Stimulated activated CD4-positive, alpha-beta T cell treated with anti-CD3 and anti-CD28 coated beads, Interleukin-15, amount 100 ng/mL, for 24 hours (primary cell): ENCODE measurements at places on chromosomes 13 and 19.

DNA sequence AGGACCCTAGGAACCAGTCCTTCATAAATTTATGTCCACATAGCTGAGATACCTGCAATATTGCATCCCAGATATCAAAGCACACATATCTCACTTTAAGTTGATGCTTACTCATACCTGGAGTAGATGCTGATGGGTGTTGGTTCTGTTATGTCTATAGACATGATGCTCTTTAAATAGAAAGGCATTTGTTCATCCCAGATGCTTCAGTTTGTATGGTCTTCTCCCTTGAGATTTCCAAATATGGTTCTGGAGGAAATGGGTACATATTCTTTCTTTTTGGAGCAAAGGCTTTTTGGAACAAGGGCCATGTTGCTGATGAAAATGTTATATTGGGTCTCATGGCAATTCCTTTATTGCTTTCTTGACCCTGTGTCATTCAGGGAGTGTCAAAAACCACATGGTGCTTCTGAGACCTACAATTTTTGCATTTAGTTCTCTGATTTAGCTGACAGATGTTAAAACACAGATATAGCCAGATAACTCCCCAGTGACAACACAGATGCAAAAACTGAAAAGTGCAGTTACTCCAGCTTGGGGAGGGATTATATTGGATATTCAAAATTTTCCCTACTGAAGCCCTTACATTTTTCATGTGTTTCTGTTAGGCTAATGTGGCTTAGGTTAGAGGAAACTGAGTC, 211.4 kb downstream of the KCNRG start:
- DNase-seq: no peak

- peak; percentile 84 for DNase-seq
Observed at GRCh38 chr19:12796146-12797071, 5.1 kb downstream of the JUNB start.

DNA sequence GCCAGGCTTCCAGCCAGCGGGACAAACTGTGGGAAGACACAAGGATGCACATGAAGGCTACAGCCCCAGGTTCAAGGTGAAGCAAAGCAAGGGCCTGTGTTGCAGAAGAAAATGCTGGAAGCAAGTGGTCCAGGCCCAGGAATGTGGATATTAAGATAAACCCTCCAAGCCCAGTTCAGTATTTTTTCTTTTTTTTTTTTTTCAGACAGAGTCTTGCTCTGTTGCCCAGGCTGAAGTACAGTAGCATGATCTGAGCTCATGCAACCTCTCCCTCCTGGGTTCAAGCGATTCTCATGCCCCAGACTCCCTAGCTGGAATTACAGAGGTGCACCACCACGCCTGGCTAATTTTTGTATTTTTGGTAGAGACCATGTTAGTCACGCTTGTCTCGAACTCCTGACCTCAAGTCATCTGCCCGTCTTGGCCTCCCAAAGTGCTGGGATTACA, 4.4 kb downstream of the PRDX2 start:
- DNase-seq: no peak

DNA sequence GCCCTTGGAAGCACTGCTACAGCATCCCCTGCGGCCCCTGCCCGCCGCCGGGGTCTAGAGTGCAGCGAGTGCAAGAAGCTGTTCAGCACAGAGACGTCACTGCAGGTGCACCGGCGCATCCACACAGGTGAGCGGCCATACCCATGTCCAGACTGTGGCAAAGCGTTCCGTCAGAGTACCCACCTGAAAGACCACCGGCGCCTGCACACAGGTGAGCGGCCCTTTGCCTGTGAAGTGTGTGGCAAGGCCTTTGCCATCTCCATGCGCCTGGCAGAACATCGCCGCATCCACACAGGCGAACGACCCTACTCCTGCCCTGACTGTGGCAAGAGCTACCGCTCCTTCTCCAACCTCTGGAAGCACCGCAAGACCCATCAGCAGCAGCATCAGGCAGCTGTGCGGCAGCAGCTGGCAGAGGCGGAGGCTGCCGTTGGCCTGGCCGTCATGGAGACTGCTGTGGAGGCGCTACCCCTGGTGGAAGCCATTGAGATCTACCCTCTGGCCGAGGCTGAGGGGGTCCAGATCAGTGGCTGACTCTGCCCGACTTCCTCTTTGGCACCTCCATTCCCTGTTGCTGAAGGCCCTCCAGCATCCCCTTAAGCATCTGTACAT, 4.9 kb downstream of the ZNF574 start:
- DNase-seq: no peak

GRCh38 chr13:77409412-77409811, 82.5 kb upstream of the MYCBP2 start:
- no peak for DNase-seq

DNA sequence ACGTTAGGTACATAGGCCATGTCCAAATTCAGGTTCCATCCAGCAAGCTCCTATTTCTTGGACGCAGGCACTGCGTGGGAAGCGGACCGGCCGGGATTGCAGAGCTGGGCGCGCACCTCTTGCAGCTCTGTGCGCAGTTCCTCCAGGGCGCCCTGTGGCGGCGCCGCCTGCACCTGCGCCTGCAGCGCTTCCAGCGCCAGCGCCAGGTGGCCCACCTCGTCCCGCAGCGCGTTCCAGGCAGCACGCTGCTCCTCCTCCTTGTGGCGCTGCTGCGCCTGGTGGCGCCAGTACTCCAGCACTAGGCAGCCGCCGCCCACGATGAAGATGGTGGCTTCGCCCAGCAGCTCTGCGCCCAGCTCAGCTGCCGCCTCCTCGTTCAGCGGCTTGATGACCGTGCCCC, 31.1 kb downstream of the OPA3 start:
- no peak for DNase-seq

- DNase-seq: no peak
Observed at GRCh38 chr13:26280295-26280694, 26.4 kb downstream of the CDK8 start.

DNA sequence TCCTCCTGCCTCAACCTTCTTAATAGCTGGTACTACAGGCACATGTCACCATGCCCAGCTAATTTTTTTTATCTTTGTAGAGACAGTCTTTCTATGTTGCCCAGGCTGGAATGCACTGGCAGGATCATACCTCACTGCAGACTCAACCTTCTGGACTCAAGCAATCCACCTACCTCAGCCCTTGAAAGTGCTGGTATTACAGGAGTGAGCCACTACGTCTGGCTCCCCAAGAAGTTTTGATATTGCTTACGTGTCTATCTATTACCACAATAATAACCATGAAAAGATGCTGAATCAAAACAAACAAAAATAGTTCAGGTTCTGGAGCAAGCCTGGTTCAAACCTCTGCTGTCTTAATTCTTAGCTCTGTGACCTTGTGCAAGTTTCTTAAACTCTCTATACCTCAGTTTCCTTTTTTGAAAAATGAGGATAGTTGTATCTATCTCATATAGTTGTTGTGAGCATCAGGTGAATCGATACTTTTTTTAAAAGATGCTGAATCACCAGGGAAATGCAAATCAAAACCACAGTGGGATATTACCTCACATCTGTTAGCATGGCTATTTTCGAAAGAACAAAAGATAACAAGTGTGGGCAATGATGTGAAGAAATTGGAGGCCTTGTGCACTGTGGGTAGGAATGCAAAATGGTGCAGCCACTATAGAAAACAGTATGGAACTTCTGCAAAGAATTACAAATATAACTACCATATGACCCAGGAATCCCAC, 19.0 kb upstream of the LEUTX start:
- DNase-seq: no peak

- DNase-seq: no peak
Observed at GRCh38 chr13:67916650-67917049, 686.5 kb upstream of the PCDH9 start.

DNA sequence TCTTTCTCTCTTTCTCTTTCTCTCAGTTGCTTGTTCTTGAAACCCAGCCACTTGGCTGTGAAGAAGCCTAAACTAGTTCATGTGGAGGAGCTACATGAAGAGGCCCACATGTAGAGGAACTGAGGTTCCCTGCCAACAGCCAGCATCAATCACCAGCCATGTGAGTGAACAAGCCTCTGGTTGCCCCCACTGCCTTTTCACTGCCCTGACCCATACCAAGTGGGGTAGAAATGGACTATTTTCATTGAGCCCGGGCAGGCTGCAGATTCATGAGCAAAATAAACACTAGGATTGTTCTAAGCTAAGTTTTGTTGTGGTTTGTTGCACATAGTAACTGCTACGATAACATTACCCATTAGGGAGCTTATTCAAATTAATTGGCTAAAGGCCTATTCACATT, 78.7 kb upstream of the FAM216B start:
- DNase-seq: no peak

DNA sequence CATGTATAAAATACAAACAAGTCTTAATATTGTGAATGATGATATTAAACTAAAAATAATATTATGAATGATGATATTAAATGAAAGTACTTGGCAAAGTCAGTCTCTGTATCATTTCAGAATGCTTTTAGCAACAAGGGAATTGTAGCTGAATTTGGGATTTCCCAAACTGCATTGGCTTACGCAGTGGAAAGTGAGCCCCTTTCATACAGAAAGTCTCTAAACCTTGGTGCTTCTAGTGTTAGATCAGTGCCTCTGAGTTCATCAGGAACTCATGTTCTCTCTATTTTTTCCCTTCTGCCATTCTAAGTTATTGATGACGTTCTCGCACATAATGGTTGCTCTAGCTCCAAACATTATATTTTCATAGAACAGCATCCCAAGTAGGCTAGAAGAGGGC, 300.0 kb downstream of the ITGBL1 start:
- DNase-seq: no peak

- DNase-seq: no peak
Observed at GRCh38 chr19:15790096-15790495, 2.6 kb downstream of the OR10H5 start.

DNA sequence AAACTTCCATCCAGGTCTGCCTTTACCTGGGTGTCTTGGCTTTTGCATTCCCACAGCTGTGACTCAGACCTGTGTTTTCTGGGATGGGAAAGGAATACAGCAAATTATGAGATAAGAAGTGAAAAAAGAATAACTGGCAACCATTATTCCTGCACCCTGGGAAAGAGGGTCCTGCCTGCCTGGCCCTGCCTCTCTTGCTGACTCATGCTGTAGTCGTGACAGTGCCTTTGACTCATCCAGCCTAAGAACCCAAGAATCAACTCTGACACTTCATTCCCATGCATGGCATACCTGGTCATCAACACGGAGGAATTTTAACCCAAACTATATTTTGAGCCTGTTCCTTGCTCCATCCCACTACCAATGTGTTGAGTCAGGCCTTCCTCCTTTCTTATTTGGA, 185.4 kb upstream of the SERP2 start:
- no peak for DNase-seq

- peak; percentile 34 for DNase-seq
Observed at GRCh38 chr19:39645800-39646411, 9.8 kb upstream of the LGALS16 start.

GRCh38 chr19:30651691-30652090, 279.5 kb downstream of the ZNF536 start:
- DNase-seq: no peak

GRCh38 chr19:15231271-15231670, 977 bp downstream of the EPHX3 start:
- DNase-seq: no peak

DNA sequence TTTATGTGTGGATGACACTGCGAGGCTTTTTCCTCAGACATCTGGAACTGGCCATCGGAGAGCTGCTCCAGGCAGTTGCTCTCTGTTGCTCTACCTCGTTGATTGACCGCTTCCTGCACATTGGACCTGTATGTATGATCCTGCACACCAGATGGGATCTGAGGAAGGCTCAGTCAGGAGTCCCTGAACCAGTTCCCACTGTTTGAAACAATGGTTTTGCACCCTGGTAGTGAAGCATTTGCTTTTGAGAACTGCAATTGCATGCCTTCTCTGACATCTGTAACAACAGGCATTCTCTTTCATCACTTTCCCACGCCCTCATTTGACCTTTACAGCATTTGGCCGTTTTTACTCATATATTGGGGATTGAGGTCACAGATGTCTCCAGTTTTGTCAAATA, 61.1 kb upstream of the NPAS1 start:
- DNase-seq: peak; percentile 16

DNA sequence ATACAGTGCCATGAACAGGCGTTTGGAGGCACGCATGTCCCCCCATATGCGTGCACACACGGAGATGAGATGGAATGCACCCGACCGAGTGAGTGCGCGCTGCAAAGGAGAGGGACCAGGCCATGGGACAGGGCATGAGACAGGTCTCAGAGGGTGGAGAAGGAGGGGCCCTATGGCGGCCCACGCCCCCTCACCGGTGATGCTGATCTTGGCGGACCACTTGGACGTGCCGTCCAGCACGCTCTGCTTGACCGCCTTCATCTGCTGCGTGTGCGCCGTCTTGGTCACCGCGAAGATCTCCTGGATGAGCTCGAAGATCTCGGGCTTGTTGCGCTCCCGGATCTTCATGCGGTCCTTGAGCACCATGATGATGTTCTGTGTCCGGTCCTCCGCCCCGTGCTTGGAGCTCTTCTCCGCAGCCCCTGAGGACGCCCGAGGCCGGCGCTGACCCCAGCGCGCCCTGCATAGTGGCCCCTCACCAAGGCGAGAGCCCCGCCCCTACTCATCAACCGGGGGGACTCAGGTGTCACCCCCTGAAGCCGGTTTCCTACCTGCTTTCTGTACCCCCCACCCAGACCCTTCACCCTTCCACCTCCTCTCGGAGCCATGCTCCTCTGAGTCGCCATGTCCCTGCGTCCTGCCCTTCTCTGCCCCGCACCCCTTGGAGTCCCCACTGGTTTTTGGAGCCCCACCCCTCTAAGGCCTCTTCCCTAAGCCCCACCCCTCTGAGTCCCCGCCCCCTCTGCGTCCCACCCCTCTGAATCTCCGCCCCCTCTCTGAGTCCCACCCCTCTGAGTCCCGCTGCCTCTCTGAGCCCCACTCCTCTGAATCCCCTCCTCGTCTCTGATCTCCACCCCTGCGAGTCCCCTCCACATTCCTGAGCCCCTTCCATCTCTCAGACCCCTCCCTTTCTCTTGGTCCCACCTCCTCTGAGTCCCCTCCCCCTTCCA, 40.8 kb downstream of the UNC13A start:
- DNase-seq: no peak

DNA sequence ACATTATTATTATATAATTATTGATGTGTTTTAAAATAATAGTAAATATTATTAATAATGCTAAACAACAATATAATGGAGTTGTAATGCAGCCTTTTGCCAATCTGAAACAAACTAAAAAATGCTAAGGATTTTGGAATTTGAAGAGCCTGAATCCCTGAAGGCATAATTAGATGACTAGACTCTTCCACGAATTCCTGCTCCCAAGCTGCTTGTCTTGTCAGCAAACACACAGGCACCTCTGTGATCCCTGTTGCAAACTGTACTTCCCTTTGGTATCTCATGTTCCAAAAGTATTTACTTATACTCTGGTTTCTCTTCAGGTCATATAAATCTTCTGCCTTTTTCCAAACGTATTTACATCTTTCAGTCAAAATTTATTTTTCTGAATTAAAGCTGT, 1862.4 kb downstream of the OLFM4 start:
- DNase-seq: no peak

- no peak for DNase-seq
Observed at GRCh38 chr19:45166723-45167252, 6.0 kb upstream of the NKPD1 start.

GRCh38 chr13:99352351-99353245, 45.4 kb upstream of the GPR183 start:
- DNase-seq: peak; percentile 59

GRCh38 chr13:66665991-66666390, 564.1 kb downstream of the PCDH9 start:
- no peak for DNase-seq
